Stimulated activated CD8-positive, alpha-beta memory T cell treated with anti-CD3 and anti-CD28 coated beads, Interleukin-4, amount 100 ng/mL, for 48 hours (primary cell): ENCODE measurements at places on chromosomes 4 and X.

- no peak for DNase-seq
Observed at GRCh38 chrX:110743679-110744340, 51.8 kb downstream of the CHRDL1 start.

- no peak for DNase-seq
Observed at GRCh38 chr4:170651786-170652185, 562.0 kb upstream of the AADAT start.

DNA sequence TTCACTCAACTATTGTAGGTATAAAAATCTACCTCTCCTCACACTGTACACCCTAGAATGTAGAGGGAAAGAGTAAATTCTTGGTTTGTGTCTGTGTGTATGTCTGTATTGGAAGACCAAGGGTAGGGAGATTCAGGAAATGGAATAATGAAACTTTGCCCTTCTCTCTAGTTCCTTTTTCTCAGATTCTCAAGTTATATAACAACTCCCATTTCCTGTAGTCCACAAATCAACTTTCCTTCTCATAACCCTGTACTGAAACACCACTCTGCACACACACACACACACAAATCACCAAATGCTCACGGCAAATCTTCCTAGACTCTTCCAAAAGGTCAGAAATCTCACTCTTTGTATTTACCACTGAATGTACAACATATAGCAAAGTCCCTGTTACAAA is 824.5 kb upstream of the DIAPH2 start:
- no peak for DNase-seq

DNA sequence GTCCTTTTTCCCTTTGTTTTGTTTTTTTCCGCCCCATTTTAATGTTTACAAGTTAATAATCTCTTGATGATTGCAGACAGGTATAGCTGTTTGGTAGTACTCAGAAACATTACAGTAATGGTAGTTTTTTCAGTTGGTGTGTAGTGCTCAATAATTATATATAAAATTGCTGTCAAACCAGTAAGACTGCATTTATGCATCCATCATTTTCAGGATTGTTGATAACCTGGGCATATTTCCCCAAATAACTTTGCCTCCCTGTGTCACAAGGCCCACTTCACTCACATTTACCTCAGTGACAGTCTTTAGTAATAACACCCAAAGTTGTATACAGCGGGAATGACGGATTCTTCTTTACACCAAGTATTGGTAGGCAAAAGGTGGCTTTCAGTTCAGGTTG is 16.1 kb downstream of the ARFIP1 start:
- DNase-seq = no peak

GRCh38 chrX:21929209-21929608 is 11.3 kb upstream of the SMS start:
- no peak for DNase-seq

- no peak for DNase-seq
Observed at GRCh38 chr4:24279911-24280375, 304.4 kb downstream of the DHX15 start.

- DNase-seq = no peak
Observed at GRCh38 chrX:38618180-38618579, 56.8 kb downstream of the TSPAN7 start.

- no peak for DNase-seq
Observed at GRCh38 chr4:165364452-165365080, 14.2 kb upstream of the CPE start.
